ENCODE measurements at places on chromosomes 1 and 21.

DNA sequence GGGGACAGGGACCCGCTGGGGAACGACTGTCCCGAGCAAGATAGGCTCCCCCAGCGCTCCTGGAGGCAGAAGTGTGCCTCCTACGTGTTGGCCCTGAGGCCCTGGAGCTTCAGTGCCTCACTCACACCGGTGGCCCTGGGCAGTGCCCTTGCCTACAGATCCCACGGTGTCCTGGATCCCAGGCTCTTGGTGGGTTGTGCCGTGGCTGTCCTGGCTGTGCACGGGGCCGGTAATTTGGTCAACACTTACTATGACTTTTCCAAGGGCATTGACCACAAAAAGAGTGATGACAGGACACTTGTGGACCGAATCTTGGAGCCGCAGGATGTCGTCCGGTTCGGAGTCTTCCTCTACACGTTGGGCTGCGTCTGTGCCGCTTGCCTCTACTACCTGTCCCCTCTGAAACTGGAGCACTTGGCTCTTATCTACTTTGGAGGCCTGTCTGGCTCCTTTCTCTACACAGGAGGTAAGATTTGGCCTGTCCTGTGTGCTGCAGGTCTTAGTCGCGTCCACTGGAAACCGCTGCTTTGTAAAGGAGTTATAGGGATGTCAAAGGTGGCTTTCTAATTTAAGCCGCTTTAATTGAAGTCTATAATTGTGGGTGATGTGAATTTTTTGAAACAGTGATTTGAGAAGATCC, 717 bp downstream of the UBIAD1 start:
- no peak for DNase-seq

GRCh38 chr1:234923626-234924025, 205.0 kb downstream of the TOMM20 start:
- DNase-seq, result no peak

DNA sequence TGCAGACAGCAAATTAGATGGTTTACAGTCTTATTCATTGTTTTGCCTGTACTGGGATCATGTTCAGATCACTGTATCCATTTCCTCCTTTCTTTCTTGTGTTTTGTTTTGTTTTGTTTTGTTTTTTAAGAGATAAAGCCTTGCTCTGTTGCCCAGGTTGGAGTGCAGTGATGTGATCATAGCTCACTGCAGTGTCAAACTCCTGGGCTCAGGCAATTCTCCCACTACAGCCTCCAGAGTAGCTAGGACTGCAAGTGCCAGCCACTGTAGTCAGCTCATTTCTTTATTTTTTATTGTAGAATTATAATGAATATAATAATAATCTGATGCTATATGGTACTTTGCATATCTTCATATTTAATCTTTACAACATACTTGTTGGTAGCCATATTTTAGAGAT, 403.7 kb upstream of the B3GALT2 start:
- DNase-seq, result no peak

- DNase-seq, result no peak
These were observed 208.2 kb upstream of the USP25 start for GRCh38 chr21:15521644-15522001.

GRCh38 chr1:204110894-204111633, 38.1 kb downstream of the SOX13 start:
- no peak for DNase-seq

- DNase-seq, result no peak
These were observed 15.8 kb upstream of the DIP2A start for GRCh38 chr21:46442938-46443337.
